CD4-positive, alpha-beta T cell treated with Interleukin-12 subunit alpha and Interleukin-12 subunit beta, for 1 hour (primary cell): ENCODE measurements at places on chromosomes 6 and 20.

- DNase-seq, result no peak
Measured at GRCh38 chr6:157236040-157236725, 87.1 kb downstream of the TMEM242 start.

- no peak for DNase-seq
Measured at GRCh38 chr6:45746046-45746445, 269.6 kb downstream of the CLIC5 start.

DNA sequence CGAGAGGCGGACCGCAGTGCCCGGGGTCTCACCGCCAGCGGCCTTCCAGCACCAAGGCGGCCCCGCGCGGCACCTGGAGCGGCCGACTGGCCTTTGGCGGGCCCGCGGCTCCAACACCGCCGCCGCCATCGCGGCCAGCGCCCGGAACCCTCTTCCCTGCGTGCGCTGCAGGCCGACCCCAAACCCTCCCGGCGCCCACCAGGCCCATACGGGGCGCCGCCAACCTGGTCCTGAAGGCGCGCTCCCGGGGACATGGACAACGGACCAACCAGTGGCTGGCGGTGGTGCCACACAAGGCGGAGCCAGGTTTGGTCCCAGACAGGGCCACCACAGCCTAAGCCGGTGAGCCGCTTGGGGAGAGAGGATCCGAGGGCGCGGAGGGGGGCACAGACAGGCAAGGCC is 1514.8 kb upstream of the DEFB115 start:
- no peak for DNase-seq

GRCh38 chr6:106084989-106085691 is 996 bp upstream of the PRDM1 start:
- DNase-seq, result no peak

GRCh38 chr20:53524589-53525312 is 68.9 kb downstream of the ZNF217 start:
- no peak for DNase-seq

DNA sequence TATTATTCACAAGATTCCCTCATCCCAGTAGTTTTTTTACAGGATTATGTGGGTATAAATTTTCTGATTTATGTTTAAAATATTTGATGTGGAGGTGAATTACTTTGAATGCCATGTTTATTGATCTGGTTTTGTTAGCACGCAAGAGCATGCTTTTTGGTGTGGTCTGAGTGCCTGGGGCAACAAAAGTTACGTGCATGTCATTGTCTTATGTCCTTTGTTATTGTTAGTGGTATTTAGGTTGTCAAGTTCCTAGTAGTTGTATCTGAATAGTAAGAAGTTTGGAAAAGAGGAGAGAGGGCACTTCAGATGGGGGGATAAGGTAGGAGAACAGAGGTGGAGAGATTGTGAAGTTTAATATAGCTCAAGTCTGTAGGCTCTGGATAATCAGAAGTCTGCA is 95.0 kb downstream of the ATRN start:
- DNase-seq, result no peak

- DNase-seq, result peak; percentile 23
Measured at GRCh38 chr6:44921798-44922197, 406.3 kb upstream of the RUNX2 start.

GRCh38 chr6:128532827-128533226 is 12.4 kb upstream of the PTPRK start:
- no peak for DNase-seq

GRCh38 chr6:16399158-16399557 is 160.8 kb downstream of the GMPR start:
- DNase-seq, result no peak

DNA sequence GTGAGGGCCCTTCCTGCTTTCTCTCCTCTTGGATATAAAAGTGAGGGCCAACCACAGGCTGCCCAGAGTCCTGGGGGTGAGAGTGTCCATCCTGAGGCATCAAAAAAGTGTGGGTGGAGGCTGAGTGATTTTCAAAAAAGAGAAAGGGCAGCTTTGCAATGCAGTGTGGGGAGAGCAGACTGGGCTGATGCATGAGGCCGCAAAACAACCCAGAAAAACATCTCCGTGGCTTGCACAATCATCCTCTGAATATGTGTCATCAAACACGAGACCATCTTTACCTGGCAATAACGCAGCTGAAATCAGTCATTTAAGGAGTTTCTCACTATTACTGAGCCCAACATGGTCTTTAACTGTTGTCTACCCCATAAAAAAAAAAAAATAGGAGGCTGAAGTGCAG is 191.2 kb upstream of the SOX4 start:
- DNase-seq, result no peak

DNA sequence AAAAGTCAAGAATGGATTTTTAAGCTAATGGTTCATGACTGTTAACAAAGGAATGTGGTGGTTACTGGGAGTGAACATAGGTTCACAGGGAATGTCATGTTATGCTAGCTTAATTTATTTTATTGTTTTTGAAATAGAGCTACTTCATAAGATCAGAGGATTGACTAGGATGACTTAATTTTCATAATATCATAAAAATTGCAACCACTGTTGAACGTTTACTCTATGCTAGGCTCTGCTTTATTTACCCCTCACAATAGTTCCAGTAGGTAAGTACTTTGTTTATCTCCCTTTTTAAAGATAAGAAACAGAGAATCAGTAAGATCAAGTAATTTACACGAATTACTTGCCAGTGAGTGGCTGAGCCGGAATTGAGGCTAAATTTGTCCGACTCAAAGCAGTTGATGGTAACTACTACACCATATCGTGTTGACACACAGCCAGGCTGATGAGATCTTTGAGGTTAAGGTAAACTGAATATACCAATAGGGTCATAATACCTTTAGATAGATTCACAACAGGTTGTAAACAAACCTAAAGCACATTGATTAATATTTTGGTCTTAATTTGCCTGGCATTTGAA is 194.6 kb upstream of the CITED2 start:
- DNase-seq, result no peak

DNA sequence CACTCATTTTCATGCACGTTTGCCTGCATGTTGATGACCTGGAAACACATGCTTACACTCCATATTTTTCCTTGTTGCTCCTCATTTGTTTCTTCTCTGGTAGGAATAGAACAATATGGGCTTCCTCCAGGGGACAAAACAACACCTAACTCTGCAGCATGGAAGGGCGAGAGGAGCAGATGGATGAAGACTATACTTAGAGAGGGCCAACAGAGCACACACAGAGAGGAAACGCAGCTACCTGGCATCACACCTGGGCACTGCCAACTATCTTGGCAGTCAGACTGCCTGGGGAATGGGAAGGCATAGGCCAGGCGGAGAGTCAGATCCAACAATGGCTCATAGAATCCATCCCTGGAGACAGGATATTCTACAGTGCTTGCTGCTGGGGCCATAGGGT is 290.9 kb downstream of the CD83 start:
- no peak for DNase-seq

DNA sequence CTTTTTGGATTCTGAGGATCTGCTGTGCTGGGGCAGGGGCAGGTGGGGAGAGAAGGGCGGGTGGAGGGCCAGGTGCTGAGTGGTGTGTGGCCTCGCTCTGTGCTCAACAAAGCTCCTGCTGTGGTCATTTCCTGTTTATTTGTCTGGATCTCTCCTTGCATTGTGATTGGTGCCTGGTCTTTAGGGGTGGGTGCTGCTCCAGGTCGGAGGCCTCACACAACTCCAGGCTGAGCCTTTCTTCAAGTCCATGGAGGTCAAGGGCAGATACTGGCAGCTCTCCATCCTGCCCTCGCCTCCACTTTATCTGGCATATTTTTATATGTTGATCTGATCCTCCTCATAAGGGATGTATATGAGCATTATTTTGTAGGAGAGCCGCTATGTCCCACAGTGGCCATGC is 36.2 kb downstream of the HLA-F start:
- DNase-seq, result no peak

DNA sequence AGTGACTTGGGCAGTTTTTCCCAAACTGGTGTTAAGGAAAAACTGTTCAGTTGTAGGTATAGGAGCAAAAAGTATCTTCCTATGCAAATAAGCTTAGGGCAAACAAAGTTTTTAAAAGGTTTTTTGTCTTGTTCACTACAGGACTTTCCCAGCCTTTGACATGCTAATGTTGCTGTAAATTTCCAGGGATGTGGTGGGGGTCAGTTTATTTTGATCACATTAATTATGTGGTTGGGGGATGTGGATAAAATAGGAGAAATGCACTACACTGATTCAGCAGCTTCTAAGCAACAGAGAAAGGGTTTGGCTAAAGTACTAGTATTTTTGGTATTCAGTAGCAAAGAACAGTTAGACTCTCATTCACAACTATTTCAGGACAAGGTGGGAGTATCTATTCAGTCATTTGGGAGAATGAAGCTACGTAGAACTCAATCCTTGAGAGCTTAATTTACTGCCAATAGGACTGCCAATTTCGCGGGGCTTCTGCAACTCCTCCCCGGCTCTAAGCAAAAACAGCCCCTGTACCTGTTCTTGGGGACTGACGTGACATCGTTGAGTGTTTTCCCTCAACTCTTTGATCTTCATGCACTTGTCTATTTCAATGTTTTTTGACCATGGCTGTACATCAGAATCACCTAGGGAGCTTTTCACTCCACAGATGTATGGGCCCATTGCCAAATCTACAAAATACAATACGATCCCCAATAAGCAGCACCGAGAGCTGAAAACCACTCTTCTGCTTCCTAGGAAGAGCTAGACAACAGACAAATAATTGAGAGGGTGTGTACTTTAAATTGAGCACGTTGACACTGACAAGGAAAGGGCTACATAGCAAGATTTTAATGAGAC is 94.8 kb upstream of the NHSL1 start:
- no peak for DNase-seq

DNA sequence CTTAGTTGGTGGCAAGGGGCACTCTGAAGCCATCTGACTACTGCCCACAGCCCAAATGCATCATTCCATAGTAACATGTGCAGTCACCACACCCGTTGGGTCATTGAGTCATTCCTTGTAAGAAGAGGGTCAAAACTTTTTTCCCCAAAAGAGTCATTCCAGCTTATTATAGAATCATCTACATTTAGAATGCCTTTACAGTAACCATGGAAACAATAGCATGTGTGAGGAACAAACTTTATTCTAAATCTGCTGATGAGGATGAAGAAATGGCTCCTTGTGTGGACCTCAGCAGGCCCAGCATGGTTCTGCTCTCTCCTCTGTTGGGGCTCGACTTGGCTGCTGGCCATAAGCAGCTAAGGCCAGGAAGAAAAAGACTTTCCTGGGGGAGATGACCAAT is 111.2 kb upstream of the PTPRT start:
- no peak for DNase-seq

DNA sequence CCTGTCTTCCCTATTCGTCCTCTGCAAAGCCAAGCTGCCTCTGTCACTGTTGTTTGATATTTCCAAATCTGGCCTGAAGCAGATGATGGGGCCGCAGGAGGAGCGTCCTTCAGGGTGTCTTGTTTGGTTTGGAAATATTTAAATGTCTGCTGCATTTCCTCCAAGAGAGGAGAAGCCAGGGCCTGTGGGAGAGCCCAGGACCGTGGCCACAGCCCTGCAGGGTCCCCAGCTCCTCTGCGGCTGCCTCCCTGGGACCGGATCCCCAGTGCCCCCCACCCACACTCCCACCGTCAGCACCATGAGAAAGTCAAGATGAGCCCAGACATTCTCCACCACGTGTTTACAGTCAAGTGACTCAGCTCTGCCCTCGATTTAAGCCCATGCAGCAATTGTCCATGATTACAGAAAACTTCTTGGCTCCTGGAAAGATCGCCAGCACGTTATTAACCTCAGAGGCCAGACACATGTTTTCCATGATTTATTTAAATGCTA is 18.2 kb downstream of the FOXF2 start:
- DNase-seq, result no peak

- no peak for DNase-seq
Measured at GRCh38 chr20:51089272-51089781, 66.4 kb upstream of the KCNG1 start.

- no peak for DNase-seq
Measured at GRCh38 chr6:143528164-143528811, 16.8 kb upstream of the FUCA2 start.
